ENCODE measurements at places on chromosomes 7 and 10. TPM values are rescaled to one million over a fixed set of nuclear protein-coding genes. Genes with fewer than 3 reads are reported as not detected.

- DNase-seq, result no peak
These were observed 254.8 kb downstream of the PHF14 start for GRCh38 chr7:11228515-11228914.

DNA sequence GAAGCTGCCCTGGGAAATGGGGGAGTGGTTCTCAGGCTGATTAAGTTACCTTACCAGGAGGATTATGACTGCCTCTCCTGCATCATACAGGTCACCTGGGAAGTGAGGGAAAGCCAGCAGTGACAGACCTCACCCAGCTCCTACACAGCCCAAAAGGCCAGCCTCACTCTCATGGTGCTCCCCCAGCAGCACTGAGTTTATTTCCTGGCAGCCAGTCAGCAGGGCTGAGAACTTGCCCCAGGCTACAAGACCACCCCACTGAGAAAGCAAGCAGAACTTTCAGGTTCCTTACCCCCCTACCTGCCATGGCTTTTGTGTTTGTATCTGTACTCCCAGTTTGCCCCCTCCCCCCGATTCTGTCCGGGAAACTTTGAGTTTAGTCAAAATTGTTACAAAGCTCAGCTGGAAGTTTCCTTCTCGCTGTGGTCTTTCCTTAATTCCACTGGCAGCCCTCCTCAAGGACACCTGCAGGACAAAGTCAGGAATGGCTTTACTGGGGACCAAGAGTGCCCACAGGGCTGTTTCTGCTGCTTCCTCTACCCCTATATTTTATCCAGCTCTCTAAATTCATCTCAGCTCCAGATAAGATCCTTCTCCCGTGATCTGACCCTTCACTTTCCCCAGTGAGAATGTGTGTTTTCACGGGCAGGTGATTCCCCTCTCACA lies 649.8 kb upstream of the MBL2 start:
- no peak for DNase-seq

GRCh38 chr7:26140380-26140779 lies 11.6 kb upstream of the NFE2L3 start:
- no peak for DNase-seq

- DNase-seq, result peak; percentile 23
These were observed 1067.5 kb downstream of the NRG3 start for GRCh38 chr10:82942286-82943099.

- peak; percentile 78 for DNase-seq
These were observed 10.5 kb upstream of the ACSM6 start for GRCh38 chr10:95183271-95184230.

GRCh38 chr7:33130184-33130583 lies 820 bp downstream of the BBS9 start:
- DNase-seq, result no peak

DNA sequence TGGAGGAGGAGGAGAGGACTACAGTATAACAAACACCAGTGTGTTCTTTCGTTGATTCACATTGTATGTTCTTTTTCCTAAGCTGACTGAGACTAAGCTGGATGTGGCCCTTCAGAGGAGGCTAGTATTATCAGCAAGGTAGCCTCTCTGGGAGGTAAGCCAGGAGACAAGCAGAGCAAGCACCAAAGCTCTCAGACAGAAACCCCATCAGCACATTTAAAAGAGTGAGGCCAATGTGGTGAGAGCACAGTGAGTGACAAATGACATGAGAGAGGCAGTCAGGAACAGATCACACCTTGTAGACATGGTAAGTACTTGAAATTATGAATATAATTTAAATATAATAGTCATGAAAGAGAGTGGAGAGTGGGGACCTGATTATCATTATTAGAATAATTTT lies 107.6 kb downstream of the KMT2C start:
- DNase-seq, result no peak

GRCh38 chr7:105677817-105678573 lies 96.7 kb upstream of the EFCAB10 start:
- DNase-seq, result no peak

DNA sequence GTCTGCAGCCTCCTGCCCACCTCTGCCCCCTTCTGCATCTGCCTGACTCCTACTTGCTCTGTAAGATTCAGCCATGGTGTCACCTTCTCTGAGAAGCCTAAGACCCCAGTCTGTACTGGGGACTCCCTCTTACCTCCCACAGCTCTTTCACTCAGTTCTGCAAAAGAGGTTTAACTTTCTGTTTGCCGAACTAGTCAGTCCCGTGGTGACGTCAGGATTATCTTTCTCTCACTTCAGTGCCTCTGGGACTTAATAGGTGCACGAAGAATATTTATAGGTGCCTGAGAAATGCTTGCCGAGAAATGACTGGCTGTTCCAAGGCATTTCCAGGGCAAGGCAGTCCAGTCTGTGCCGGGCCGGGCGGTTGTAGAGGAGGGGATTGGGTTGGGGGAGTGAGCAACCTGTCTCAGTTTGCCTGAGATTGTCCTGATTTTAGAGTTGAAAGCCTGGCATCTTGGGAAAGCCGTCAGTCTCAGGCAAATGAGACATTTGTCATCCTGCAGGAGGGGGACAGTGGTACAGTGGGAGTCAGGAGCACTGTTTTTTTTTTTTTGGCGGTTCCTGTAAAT lies 227.5 kb upstream of the NPVF start:
- DNase-seq, result no peak

The IKZF1 gene
- total RNA-seq, result 16.5 TPM

The AS3MT gene
- 15.3 TPM for total RNA-seq

The CFAP58 gene
- total RNA-seq, result 2.2 TPM

The CNTNAP2 gene
- not detected for total RNA-seq

All from uterus (tissue), 4 donors.